ENCODE measurements at places on chromosomes 7 and 10.
A peak's percentile ranks its signal among the peaks of the same experiment; 100 is the strongest.

DNA sequence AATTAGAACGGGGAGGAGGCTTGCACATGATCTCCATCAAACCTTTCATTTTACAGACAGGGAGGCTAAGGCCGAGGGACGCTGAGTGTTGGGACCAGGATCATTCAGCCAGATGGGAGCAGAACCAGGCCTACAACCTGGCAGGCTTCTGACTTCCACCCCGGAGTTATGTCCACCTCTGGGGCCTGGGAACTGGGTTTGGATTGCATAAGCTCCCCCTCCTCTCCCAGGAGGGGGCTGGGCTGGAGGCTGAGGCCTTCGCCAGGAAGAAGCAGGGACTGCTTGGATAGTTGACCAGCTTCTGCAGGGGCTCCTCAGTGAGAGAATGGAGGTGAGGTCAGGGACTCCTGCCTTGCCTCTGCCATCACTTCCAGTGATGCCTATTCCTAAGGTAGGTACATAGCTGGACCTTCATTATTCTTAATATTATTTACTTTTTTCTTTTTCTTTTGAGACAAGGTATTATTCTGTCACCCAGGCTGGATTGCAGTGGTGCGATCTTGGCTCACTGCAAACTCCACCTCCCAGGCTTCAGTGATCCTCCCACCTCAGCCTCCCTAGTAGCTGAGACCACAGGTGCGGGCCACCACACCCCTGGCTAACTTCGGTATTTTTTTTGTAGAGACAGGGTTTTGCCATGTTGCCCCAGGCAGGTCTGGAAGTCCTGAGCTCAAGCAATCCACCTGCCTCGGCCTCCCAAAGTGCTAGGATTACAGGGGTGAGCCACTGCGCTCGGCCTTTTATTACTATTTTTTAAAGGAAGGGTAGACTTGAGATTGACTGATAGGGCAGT is 1.3 kb downstream of the SNX10 start:
- no peak for DNase-seq

GRCh38 chr10:87942884-87943527 is 79.6 kb downstream of the PTEN start:
- no peak for DNase-seq

DNA sequence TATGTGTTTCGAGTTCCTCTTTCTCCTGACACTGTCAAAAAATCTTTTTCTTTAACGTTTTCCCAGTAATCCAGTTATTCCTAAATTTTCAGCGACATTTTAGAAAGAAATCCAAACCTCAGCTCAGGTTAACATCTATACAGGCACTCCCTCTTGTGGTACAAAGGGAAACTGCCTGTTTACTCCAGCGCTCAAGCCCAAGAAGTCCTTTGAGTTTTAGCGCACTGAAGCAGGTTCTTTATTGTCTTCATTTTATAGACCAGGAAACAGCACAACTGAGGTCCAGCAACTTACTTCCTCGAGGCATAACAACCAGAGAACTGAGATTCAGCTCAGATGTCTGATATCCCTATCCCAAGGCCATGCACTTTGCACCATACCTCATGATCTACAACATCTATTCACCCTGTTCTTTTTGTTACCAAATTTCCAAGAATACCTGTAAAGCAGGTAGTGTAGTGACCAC is 287.2 kb upstream of the MKLN1 start:
- DNase-seq = no peak

DNA sequence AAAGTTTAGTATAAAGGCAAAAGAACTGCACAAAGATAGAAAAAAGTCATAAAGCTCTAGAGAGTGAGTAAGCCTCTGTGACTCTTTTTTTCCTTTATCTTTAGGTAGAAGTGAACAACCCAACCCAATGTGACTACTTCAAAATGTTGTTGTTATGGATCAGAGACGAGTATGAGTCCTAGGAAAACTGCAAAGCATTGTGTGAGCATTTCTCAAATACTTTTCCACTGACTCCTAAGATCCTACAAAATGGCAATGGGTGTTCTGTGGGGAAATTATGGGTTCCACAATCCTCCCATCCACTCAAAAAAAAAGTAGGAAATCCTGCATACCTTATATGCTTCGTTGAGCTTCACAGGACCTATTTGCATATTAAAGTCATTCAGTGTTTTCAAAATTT is 177.1 kb downstream of the DGKI start:
- DNase-seq = no peak

DNA sequence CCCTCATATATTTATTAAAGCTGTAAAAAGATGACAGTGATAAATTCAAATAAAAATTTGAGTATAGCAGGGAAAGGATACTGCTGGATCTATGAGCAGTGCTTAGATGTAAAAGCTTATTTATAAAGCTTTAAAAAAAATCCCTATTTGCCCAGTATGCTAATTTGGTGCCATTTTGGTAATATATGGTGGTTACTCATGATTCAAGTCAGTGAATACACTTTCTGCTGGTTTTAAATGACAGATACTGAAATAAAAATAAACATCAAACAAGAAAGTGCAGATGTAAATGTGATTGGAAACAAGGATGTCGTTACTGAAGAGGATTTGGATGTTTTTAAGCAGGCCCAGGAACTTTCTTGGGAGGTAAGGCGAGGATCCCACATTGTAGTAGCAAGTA is 134.4 kb upstream of the SAMD8 start:
- DNase-seq = no peak

- no peak for DNase-seq
These were observed 3.1 kb upstream of the PHYH start for GRCh38 chr10:13302821-13303555.

GRCh38 chr10:21888959-21889358 is 114.6 kb downstream of the DNAJC1 start:
- no peak for DNase-seq

DNA sequence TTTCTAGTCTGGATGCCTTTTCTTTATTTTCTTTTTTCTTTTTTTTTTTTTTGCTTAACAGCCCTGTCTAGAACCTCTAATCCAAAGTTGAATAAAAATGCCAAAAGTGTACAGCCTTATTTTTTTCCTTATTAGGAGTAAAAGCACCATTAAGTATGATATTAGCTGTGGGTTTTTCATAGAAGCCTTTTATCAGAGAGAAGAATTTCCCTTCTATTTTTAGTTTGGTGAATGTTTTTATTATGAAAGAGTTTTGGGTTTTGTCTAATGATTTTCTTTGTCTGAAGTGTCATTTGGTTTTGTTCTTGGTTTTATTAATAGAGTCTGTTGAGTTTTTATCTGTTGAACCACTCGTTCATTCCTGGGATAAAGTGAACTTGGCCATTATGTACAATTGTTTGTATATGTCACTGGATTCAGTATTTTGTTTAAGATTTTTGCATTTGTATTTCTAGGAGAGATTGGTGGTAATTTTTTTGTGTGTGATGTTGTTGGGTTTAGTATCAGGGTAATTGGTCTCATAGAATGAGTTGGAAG is 49.5 kb downstream of the PALS2 start:
- no peak for DNase-seq

GRCh38 chr7:37047260-37047659 is 323.0 kb upstream of the AOAH start:
- no peak for DNase-seq

DNA sequence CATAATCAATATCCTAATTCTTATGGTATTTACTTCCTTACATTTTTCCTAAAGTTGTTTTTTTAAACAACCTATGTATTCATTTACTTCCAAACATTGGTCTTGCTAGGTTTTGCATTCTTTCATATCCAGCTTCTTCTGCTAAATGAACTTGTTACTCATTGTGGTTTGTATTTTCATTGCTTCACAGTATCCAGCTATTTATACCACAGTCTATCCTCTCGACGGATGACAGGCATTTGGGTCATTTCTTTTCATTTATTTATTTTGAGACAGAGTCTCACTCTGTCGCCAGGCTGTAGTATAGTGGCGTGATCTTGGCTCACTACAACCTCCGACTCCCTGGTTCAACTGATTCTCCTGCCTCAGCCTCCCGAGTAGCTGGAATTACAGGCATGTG is 66.8 kb downstream of the CCDC6 start:
- DNase-seq = no peak

- no peak for DNase-seq
These were observed 72.3 kb upstream of the STEAP1B start for GRCh38 chr7:22572292-22572691.

- DNase-seq = no peak
These were observed 1054.9 kb upstream of the C7orf33 start for GRCh38 chr7:147535701-147536111.

DNA sequence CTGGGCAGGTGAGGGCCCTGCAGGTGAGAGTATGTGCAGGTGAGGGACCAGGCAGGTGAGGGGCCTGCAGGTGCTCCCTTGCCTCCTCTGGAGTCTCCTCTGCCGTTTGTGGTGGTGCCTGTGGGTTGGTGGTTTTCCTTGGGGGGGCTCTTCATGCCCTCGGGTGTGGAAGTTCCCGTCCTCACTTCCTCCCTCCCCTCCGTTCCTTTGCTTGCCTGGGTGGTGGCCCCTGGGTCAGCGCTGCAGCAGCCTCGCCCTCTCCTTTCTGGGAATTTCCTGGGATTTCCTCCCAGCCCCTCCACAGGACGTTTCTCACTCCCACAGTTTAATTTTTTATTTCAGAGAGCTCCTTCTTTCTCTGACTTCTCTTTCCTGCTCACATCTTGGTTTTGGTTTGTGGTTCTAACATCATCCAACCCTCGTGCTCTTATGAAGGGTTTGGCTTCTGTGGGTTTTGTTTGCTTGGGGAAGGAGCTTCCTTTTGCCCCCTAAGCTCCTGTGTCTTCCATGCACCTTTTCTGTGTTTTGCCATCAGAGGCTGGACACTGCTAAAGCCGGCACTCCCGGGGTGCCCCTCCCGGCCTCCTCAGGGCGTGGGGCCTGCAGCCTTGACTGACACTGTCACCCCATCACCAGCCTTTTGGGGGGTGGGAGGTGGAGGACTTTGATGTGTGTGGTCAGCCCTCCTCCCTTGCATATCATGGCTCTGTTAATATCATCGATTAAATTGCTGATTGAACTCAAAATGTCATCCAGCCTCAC is 29.2 kb upstream of the ADGRA1 start:
- DNase-seq = peak; percentile 13

GRCh38 chr7:7127773-7128172 is 54.6 kb upstream of the C1GALT1 start:
- DNase-seq = no peak

- DNase-seq = peak; percentile 19
These were observed 22.4 kb upstream of the PPA1 start for GRCh38 chr10:70255329-70256299.

GRCh38 chr10:24259365-24260130 is 50.6 kb downstream of the KIAA1217 start:
- no peak for DNase-seq

GRCh38 chr7:129489491-129489890 is 12.8 kb upstream of the SMKR1 start:
- no peak for DNase-seq

DNA sequence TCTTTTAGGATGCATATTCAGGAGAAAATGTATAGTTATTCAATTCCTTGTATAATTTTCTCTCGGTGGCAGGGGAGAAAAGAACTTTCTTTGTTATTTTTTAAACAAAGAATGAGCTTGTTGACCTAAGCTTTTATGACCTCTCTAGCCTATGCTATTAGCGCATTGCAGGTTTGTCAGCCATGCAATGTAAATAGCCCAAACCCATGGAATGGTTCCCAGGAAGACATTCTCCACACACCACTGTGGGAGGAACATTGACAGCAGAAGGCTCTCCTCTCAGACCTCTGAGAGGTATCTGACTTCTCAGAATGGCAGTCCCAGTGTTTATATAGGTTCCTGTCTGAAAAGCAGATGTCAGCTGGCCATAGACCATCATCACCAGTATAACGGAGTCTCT is 19.6 kb upstream of the AGBL3 start:
- DNase-seq = no peak

- DNase-seq = no peak
These were observed 47.2 kb downstream of the APBB1IP start for GRCh38 chr10:26485150-26485941.

DNA sequence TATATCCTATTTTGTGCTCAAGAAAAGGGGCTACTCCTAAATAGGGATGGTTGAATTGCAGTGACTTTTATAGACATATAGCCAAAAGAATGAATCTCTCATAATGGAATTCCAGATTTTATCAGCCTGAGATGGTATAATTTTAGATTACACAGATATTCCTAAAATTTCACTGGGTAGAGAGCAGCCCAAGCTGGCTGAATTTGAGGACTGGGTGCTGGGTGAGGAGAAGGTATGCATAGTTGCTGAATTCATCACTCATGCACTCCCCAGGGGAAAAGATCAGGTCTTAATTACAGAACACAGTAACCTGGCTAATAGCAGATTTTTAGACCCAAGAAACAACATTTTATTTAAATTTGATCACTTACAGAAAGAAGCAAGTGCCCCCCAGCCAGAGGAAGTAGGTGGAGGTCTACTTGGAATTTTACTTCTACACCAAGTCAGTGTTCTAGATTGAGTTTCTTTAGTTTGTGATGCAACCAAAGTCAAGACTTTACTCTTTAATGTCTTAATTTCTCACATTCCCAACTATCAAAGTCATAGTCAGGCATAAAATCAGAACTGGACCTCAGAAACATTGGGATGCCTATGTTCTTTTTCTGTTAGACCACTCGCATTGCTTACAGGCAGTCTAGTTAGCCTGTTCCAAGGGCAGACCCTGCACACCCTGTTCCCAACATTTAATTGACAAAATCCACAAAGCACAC is 337.4 kb upstream of the PODXL start:
- DNase-seq = no peak

DNA sequence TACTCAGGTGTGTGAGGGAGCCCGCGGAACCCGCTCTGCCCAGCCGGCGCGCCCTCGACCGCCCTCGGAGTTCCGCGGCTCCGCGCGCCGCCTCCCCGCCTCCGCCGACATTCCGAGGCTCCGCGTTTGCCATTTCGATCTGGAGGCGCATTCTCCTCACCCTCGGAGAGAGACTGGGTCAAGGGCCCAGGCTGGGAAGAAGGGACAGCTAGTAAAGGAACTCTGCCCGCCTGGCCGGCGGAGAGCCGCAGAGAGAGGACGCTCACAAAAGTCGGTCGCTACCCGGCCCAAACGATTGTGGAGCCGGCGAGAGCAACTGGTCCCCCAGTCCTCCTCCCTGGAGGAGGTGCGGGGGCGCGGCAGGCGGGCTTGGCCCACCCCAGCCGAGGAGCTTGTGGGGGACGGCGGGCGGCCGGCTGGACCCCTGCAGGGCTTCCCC is 74.5 kb upstream of the LEP start:
- peak; percentile 22 for DNase-seq

DNA sequence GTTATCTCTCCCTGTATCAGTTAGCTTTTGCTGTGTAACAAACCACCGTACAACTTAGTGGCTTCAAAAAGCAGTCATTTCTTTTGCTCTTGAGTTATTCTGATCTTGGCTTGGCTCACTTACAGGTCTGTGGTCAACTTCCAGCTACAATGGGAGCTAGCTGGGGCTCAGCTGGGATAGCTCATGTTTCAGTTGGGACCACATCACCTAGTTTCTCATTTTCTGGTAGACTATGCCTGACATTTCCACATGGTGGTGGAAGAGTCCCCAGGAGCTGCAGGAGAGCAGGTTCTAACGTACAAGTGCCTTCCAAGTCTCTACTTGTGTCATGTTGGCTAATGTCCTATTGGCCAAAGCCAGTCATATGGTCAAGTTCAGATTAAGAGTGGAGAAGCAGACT is 25.8 kb upstream of the PIP4K2A start:
- DNase-seq = no peak

DNA sequence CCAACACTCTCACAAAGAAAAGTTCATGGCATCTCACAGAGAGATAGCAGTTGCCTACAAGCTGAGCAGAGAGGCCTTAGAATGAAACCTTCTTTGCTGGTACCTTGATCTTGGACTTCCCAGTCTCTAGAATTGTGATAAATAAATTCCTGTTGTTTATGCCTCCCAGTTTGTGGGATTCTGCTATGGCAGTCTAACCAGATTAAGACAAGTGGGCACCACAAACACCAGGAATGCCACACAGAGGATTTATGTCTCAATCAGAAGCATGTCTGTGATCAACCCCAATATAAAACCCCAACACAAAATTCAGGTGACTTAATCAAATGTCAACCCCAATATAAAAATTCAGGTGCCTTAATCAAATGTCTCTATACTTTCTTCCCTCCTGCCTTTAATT is 581.3 kb downstream of the XPNPEP1 start:
- DNase-seq = no peak

Data from activated naive CD8-positive, alpha-beta T cell treated with anti-CD3 and anti-CD28 coated beads for 36 hours (primary cell).